ENCODE measurements at places on chromosomes 4 and X.

- DNase-seq: no peak
These were observed 2.6 kb upstream of the DOCK11 start for GRCh38 chrX:118493016-118493415.

DNA sequence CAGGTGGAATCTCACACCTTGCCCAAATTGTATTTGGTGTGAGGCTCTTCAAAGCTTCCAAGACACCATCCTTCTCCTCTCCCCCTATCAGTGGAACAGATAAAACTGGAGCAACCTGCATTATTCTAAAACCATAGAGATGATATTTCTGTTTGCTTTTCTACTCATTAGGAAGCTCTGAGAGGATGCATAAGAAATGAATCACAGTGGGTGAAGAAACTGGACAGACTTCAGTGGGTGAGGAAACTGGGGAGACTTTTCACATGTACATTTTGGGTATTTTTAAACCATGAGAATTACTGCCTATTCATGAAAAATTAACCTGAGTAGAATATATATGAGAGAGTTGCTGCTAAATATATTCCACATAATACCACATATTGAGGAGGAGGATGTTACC is 16.4 kb downstream of the HAND2 start:
- no peak for DNase-seq

DNA sequence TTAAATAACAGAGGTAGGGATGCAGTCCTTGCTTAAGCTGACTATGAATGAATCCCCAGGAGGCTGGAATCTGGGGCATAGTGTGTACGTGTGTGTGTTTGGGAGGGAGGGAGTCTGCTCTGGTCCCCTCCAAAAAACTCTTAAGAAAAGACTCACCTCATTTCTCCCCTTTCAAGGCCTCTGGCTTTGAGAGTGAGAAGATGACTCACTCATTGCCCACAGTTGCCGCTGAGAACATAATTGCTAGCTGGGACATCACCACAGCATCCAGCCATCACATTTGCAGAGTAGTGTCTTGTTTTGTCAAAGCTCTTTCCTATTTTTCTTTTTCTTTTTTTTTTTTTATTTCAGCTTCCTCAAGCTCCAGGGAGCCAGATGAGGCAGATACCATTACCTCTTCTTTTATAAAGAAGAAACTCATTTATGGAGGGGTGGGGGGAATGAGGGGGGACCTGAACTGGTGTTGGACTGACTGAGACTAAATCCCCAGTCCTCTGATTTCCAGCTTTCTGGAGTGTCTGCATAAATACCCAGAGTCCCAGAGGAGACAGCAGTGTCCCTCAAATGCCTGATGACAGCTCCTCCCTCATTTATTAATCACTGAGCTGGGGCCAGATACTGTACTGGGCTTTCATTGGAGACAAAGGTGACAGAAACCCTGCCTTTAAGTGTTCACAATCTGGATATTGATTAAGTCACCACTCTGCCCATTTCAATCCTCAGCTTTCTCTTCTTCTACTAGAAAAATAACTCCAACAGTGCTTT is 61.9 kb upstream of the LAS1L start:
- peak; percentile 25 for DNase-seq

DNA sequence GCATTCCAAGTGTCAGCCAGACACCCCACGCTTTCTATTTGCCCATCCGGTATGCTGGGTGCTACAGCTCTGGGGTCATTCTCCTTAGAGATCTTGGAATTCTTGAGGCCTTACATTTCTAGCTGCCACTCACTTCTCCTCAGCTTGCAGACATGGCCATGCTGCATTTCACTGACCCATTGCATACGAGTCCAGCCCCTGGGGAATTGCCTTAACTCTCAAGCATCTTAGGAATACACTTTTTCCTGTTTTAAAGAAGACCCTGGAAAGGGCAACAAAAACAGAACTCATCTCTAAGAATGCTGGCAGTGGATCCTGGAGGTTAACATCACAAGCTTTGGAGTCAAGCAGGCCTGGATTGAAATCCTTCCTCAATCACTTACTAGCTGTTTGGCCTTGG is 122.0 kb upstream of the LNX1 start:
- DNase-seq: no peak

DNA sequence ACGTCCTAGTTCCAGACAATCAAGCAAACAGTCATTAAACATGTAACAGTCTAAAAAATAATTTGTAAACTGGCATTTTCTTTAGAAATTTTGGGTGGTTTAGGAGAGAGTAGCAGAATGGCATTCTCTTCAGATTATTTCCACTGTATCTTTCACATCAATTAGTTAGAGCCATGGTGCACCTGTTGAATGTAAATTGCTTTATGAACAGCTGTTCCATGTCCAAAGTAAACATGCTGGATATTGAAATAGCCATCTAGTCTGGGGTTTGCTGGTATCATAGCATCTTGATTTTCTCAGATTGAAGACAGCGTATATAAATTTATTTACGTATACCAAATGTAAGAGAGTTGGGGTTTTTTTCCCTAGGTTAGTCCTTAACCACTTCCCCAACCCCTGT is 143.6 kb downstream of the RCHY1 start:
- no peak for DNase-seq

GRCh38 chr4:156718226-156718625 is 253.4 kb downstream of the PDGFC start:
- DNase-seq: no peak

DNA sequence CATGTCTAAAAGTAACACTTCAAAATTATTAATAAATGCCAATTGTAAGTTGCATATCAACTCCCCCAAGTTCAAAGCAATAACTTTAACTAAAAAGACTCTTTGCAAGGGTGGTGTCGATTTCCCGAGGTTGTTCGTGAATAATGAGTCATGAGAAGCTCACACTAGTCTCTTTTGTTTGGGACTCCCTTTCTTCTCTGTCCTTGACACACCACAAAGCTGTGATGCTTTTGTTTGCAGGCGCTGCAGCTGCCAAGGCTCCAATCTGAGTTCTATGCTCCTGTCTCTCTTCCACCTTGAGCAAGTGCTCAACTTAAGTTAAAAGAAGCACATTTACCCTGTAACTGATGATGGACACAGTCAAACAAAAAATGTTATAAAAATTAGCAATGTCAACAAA is 65.9 kb downstream of the FAT1 start:
- no peak for DNase-seq

DNA sequence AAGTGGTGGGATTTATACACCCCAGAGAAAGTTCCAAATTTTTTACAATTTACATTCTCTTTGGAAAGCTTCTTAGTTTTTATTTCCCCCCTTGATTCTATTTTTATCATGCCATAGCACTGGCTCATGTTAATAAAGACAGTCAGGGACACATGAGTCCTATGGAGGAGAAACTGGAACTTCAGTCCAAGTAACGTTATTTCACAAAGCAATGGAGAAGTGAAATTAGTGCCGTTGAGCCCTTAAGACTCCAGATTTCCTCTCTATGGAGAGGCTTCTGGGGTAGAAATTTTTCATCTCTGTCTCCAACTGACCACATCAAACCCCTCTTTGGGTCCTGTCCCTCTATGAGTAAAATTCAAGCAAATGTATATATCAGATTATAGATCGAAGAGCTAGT is 12.8 kb upstream of the TASL start:
- no peak for DNase-seq

DNA sequence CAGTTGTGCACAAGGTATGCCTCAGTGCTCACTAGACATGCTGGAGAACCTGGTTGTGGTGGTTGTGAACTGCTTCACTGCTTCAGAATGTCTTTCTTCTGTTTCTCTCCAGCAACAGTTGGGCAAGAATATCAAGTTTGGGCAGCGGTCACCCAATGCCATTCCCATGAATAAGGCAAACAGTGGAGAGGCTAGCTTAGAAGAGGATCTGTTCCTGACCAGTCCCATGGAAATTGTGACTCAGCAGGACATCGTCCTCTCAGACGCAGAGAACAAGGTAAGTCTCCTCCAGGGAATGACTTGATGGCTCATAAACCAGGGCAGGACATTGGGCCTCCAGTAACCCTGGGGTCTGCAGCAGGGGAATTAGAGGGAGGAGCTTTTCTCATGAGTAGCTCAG is 79.9 kb downstream of the AASDH start:
- DNase-seq: no peak

DNA sequence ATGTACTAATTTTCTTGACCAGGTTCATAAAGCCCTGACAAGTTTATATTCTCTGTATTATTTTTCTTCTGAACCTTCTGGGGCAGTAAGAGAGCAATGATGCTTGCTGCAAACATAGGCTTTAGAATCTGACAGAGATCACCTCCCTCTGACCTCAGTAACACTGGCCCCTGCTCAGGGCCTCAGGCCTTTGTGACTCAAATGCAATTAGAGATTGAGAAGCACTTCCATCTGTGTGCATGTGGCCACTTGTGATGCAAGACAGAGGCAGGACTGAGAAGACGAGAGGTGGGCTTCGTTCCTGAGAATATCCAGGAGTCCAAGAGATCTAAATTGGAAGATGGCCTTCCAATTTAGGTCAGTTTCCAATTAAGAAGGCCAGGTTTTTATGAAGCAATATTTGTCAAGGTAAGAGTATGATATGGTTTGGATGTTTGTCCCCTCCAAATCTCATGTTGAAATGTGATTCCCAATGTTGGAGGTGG is 82.8 kb upstream of the VEGFC start:
- no peak for DNase-seq

GRCh38 chrX:11016728-11017127 is 94.4 kb upstream of the HCCS start:
- no peak for DNase-seq

All from hematopoietic multipotent progenitor cell treated with erythropoietin and hydrocortisone succinate and interleukin-3 and kit ligand, for 8 days (in vitro differentiated cells).